GM12878 (cell line): ENCODE measurements at places on chromosomes 2 and 18.

DNA sequence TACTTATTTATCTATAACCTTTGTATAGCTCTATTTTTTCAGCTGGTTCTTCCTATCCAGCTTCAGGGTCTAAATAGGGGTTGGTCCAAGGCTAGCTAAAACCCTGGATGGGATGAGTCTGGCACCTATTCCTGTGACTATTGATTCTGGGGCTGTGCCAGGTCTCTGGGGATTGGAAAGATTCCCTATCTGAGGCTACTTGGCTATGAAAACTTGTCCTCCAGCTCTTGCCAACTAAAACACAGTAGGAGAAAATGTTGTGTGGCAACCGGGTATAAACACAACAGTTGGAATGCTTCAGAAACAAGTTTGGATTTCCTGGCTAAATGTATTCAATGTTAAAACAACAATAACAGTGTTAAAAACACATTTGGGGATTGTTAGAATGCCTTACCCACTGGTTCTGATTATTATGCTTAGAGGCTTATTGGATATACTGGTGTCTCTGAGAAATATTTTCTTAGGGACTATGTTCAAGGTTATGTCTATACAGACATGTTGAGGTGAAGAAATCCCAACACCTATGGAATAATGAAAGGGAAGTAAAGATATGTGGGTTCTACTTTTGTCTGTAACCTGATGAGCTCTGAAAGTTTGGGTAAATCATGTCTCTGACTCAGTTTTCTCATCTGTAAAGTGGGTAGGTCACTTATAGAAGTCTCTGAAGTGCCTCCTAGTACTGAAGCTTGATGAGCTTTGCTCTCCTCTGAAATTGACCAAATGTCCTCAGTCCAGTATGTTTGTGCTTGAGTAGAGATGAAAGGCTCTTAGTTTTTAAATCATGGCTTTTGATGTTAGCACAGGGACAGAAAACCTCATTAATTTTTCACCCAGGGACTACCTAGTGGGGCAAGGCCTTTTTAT, 460.7 kb downstream of the MTX2 start:
- DNase-seq: no peak

DNA sequence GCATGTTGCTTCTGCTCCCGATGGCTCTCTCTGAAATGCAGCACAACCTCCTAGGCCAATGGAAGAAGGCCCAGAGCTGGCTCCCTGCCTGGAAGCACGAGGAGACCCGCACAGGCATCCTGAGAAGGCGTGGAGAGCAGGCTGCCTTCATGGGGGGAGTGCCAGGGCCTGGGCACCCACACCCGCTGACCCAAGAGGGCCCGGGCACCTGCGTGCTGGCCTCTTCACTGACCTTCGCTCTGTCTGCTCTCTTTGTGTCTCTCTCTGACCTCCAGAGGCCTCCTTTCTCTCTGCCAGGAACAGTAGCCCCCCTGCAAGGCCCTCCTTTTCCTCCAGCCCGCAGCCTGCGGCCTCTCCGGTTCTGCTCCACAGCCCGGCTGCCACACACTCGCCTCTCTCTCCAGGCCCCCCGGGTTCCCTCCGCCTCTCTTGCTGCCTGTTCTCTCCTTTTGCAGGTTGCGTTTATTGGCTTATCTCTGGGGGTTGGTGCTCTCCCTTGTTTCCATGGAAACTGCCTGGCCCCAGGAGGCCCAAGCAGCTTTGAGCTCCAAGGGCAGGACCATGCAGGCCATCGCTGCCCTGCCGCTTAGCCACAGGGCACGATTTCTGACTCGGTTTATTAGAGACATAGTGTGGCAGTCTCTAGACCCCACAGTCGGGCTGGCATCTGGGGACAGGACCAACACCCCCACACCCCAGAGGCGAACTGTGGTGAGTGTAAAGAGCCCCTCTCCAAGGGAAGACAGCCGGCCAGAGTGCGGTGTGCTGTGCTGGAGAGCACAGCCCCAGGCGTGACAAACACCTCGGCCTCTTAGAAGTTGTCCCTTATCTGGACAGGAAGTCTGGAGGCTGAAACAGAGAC, 1.7 kb downstream of the MZT2B start:
- DNase-seq: no peak

DNA sequence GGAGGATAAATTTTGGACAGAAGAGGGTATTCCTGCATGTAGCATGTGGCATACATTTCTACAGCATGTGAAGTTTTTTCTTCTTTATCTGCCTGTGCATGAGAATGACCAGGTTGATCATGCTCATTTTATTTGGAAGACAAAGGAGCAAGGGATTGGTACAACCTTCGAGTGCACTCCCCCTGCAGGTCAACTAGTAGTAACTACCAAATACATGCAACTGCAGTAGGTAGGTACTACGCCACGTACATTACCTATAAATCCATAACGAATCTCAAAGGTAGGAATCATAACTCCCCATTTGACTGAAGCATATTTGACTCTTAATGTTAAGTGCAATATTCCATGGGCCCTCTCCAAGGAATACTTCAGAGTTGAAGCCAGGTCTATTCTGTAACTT, 763.9 kb downstream of the TSN start:
- no peak for DNase-seq

DNA sequence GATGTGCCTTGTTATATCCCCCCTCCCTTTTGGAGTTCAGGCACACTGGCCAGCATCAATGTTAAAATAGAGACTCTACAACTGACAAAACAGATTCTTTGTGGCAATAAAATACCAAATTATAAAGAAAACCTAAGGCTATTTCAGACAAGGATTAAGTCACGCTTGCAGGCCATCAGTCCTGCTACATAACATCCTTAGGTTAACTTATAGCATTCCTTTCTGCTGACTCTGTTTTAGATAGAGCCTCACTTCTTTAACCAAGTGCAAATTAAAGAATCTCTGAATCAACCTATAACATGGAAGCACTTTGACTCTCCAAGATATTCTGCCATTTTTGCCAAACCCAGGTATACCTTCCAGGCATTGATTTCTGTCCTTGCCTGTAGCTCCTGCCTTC, 784.6 kb downstream of the RNF144A start:
- DNase-seq: no peak

DNA sequence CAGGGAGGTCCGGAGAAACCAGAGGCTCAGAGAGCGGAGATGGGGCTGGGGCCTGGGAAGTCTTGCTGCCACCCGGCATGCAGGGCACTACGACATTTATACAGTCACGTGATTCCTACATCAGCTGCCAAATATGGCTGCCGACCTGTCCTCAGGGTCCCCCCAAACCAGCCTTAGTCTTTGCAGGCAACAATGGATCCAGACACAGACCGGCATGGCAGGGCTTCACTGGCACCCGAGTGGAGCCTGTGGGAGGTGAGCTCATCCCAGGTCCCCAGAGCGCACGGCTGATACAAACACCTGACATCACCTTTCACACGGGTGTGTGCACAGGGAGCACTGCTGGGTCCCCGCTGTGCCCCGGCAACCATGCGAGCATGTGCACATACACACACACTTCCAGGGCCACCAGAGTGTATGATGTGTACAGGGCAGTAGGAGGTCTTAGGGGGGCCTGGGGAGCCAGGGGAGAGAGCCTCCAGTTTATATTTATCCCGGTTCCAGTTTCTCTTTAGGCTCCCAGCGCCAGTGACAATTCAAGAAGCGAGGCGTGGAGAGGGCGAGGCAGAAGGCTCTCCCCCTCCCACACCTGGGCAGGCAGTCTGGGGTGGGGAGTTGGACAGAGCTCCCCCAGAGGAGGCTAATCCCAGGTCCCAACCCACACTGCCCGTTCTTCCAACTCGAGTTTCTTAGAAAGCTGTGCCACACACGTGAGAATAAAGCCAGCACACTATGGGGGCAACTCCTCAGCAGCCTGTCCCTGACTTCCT, 2.7 kb downstream of the SEMA4C start:
- no peak for DNase-seq

- no peak for DNase-seq
These were observed 1377.9 kb downstream of the RPIA start for GRCh38 chr2:90069290-90069894.

DNA sequence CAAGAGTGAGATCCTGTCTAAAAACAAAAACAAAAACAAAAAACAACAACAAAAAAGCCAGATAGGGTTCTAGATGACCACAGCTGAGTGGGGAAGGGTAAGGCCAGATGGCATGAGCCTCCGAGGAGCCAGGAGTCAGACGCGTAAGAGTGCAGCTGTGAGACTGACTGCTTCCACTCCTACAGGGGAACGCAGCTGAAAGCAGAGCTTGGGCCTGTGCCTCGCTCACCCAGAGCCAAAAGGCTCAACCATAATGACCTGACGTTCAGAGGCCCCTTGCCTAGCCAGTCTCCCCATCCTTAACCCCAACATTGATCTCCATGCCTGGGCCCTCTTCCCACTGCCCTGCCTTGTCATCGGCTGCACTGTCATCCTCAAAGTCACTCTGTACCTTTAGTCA, 26.5 kb upstream of the NCL start:
- no peak for DNase-seq

- no peak for DNase-seq
These were observed 4.5 kb downstream of the STK17B start for GRCh38 chr2:196166876-196167275.

- DNase-seq: no peak
These were observed 320.4 kb downstream of the ASXL3 start for GRCh38 chr18:33898427-33898826.

DNA sequence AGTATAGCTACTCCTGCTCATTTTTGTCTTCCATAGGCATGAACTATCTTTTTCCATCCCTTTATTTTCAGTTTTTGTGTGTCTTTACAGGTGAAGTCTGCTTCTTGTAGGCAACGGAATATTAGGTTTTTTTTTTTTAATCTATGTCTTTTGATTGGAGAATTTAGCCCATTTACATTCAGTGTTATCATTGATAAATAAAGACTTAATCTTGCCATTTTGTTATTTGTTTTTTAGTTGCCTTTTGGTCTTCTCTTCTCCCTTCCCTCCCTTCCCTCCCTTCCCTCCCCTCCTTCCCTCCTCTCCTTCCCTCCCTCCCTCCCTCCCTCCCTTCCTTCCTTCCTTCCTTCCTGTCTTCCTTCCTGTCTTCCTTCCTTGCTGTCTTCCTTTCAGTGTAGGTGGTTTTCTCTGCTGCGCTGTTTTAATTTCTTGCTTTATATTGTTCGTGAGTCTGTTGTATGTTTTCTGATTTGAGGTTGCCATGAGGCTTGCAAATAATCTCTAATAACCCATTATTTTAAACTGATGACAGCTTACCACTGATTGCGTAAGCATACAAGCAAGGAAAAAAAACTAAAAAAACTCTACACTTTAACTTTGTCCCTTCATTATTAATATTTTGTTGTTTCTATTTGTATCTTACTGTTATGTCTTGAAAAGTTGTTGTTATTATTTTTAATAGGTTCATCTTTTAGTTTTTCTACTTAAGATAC, 353.8 kb downstream of the PARD3B start:
- no peak for DNase-seq

- DNase-seq: no peak
These were observed 20.8 kb downstream of the PRPF40A start for GRCh38 chr2:152696476-152696875.

GRCh38 chr2:204027091-204027490, 90.5 kb downstream of the ICOS start:
- no peak for DNase-seq

GRCh38 chr2:52510432-52510831, 1257.2 kb upstream of the CHAC2 start:
- DNase-seq: no peak

- no peak for DNase-seq
These were observed 87.6 kb upstream of the FAM110C start for GRCh38 chr2:133675-134593.

DNA sequence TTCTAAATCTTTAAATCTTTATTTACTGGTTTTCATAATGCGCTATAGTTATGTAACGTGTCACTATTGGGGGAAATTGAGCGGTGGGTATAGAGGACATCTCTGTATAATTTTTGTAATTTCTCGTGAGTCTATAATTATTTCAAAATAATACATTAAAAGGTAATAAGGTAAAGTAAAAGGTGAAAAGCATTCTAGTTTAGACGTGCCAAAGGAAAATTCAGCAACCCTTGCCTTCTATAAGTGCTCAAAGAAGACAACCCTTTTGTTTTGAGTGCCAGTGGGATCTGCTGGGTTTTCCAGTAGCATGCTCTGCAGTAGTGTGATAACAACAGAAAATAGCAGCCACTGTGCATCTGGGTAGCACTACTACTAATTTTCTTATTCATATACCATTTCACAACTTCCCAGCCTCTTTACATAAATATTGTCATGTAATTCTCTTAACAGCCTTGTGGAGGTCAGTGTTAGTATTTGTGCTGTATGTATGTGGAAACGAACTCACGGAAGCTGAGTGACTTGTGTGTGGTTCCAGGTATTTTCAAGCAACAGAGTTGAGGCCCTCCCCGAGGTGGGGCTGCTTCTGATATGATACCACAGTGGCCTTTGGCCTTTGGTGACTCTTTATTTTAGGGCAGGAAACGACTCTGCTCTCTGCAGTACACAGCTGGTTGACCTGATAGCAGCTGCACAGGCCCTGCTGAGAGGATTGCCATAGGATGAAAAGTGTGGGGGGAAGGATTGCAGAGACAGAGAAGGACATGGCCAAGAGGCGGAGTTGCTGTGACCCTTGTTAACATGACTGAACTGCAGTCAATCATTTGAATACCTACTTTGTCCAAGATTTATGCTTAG, 104.5 kb downstream of the TDRD15 start:
- no peak for DNase-seq

DNA sequence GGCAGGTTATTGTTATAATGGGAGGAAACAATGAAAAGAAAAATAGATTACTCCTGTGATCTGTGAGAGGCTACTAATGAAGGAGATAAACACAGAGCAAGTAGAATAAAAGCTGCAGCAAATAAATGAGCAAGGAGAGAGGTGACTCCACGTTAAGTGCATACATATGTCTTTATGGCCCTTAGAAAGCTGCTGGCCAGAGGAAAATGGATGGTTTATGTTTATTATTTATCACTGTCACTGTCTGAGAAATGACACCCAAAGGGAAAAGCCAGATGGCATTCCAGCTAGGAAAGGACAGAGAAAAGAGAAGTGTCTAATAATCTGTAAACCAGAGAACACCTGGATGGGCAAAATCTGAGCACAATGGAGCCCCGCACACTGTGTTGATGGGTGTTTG, 122.9 kb upstream of the DDX18 start:
- no peak for DNase-seq

GRCh38 chr2:95298486-95299111, 1.5 kb downstream of the KCNIP3 start:
- no peak for DNase-seq

- no peak for DNase-seq
These were observed 69.4 kb downstream of the ZDBF2 start for GRCh38 chr2:206343816-206344215.

DNA sequence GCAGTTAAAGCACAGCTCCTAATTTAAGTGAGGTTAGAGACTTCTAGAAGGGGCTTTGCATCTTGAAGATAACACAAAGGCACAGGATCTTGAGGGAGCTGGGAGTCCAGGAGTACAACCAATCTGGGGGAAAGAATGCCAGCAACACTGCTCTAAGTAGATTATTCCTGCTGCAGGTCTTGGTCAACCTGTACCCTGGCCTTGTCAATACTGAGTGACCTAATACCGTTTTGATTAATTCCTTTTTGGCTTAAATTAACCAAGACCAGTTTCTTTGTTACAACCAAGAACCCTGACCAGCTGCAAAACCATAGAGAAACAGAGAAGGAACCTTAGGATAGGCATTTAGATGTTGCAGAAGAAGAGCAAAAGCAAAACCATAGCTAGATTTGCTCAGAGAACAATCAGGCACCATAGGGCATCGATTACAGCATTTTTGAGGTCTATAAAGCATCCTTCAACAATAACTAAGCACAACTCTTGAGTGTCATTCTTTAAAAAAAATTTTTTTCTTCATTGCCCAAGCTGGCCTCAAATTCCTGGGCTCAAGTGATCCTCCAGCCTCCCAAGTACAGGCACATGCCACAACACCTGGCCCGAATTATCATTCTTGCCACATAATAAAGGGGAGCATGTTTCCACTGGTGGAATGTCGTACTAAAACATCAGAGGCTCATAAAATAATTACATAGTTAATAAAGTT, 6.3 kb downstream of the STARD7 start:
- DNase-seq: no peak

GRCh38 chr2:169822036-169822435, 2.7 kb downstream of the METTL5 start:
- DNase-seq: no peak
